Cortex of kidney (tissue), 1 donor: ENCODE measurements at places on chromosomes 7 and 10.

DNA sequence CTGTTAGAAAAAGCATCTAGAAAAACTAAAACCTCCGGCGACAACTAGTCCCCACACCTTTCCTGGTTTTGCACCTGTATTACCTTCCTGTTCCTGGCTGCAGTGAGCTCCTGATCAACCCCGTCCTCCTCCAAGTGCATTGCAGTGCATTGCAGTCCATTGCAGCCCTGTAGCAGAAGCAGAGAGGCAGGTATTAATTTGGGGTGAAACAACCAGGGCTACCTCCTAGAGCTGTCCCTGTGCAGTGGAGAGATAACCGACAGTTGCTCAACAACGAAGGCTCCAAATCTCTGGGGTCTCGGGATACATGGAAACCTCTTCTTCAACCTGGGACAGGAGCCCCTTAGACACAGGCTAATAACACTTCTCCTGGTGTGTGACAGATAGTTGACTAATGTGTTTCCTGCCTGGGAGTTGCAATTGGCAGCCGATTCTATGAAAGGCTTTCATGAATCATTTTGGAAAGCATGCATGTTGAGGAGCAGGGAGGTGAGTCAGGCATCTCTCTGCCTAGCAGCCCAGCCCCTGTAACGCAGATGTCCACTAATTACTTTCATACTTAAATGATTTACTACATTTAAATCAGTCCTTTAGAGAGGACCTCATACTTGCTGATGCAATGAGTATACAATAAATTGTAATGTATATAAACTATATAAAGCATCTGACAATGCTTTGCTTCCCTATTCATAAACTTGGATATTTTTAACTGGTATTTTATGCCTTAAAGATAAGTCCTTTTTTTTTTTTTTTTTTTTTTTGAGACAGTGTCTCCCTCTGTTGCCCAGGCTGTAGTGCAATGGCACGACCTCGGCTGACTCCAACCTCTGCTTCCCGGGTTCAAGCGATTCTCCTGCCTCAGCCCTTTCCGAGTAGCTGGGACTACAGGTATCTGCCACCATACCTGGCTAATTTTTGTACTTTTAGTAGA, 59.0 kb downstream of the PRR15 start:
- no peak for DNase-seq

- DNase-seq, result no peak
Observed at GRCh38 chr10:75505840-75506506, 74.5 kb downstream of the LRMDA start.

- no peak for DNase-seq
Observed at GRCh38 chr7:40288827-40289226, 154.0 kb downstream of the SUGCT start.

GRCh38 chr10:13414855-13415254, 66.8 kb upstream of the SEPHS1 start:
- DNase-seq, result no peak

- no peak for DNase-seq
Observed at GRCh38 chr10:118698421-118698820, 56.3 kb downstream of the CACUL1 start.

DNA sequence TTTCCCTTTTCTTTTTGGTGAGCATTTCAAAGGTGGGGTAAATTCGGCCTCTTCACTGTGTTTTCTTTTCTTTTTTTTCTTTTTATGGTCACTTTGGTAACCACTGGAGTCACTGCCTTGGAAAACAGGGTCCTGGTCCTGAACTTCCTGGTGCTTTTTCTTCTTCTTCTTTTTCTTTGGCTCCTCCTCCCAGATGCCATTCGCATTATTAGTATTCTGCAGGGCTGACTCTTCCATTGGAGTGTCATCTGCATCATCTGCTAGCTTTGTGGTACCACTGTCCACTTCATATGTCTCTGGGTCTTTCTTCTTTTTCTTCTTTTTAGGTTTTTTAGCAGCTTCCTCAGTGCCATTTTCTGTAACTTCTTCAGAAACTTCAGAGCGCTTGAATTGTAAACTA, 10.5 kb downstream of the POLR1F start:
- no peak for DNase-seq

DNA sequence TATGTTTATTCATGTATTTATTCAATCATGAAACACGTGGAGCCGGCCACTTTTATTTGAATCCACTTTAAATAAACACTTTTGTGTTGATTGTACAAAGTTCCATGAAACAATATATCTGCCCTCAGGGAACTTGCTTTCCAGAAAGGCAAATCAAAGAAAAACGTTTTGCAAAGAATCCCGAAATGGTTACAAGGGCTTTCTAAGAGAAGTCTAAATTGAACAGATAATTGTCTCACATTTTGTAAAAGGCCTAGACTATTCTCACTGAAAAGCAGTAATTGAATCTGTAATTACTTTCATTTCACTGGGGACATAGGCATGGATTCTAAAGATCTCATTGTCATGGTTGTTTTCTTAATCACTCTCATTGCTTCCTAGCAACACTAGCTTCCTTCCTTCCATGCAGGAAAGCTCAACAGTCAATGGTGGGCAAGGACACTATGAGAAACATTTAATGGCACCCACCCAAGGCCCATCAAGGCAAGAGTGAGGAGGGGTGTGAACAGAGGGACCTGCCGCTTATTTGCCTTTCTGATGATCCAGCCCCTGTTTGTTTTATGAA, 622.4 kb upstream of the C7orf33 start:
- DNase-seq, result no peak

GRCh38 chr10:34415039-34415438, 400.1 kb downstream of the PARD3 start:
- no peak for DNase-seq

DNA sequence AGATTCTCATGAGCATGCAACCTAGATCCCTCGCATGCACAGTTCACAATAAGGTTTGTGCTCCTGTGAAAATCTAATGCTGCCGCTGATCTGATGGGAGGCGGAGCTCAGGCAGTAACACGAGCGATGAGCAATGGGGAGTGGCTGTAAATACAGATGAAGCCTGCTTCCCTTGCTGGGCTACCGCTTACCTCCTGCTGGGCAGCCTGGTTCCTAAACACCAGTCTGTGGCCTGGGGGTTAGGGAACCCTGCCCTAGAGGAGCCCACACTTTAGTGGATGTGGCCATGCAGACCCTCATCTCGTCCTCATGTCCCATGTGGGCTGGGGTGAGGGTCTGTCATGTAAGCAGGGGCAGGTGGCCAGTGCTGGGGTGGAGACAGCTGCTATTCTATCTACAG, 417.6 kb downstream of the GLRX3 start:
- no peak for DNase-seq

GRCh38 chr10:114077815-114078219, 34.2 kb downstream of the ADRB1 start:
- no peak for DNase-seq

DNA sequence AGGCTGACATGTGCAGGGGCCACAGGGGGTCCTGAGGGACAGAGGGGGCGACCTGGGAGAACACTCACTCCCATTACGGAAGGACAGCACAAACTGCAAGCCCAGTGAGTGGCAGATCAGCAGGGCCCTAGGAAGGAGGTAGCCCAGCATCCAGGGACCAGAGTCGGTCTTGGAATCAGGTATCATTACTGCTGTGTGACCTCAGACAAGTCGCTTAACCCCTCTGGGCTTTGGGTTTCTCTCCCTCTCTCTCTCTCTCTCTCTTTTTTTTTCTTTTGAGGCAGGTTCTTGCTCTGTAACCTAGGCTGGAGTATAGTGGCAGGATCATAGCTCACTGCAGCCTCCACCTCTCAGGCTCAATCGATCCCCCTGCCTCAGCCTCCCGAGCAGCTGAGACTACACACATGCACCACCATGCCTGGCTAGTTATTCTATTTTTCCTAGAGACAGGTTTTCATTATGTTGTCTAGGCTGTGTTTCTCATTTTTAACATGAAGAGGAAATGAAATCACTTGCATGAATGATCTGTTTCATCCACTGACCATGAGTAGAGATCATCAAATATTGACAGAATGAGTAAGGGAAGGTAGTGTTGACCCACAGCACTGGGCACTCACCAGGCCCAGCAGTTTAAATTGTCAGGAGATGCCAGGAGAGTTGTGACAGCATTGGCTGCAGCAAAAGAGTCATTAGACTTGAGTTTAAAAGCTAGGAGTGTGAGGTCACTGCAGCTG, 49.4 kb downstream of the BUB3 start:
- no peak for DNase-seq

DNA sequence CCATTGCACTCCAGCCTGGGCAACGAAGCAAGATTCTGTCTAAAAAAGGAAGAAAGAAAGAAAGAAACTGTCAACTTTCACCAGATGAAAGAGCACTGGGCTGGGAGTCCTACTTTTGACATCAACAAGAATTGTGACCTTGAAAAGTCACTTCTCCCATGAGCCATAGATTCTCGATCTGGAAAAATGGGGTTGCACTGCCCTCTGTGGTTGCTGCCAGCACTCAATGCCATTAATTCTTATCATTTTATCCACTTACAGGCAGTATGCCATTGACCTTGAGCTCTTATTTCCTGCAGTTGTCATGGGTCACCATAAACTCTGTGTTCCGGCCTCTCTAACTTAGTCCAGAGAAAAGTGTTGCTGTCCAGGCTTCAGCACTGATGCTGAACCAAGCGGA, 137.2 kb downstream of the NOC3L start:
- no peak for DNase-seq

DNA sequence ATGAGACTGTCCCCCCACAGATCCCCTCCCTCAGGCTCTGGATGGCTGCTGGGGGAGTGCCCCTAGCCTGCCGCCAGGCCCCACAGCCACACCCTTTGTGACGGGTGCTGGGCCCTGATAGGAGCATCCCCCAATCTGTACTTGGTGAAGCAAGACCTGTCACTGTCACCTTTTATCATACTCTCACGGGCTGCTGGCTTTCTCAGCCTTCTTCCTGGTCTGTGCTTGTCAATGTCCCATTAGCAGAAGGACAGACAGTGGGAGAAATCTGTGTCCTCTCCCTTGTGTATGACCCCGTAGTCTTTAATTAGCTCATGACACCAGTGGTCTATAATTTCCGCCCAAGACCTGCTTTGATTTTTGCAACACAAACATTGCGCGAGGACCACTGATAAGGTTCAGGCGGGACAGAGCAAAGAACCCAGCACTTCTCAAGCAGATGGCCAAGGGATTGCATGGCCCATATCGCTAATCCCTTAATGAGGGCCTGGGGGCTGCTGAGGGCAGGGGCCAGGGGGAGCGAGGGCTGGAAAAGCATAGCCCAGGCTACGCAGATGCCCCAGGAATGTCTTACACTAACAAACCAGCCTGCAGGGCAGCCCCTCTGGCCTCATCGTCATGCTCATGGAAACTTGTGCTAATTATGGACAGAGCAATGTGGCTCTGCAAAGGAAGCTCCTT, 127.8 kb downstream of the PTPN20 start:
- no peak for DNase-seq

DNA sequence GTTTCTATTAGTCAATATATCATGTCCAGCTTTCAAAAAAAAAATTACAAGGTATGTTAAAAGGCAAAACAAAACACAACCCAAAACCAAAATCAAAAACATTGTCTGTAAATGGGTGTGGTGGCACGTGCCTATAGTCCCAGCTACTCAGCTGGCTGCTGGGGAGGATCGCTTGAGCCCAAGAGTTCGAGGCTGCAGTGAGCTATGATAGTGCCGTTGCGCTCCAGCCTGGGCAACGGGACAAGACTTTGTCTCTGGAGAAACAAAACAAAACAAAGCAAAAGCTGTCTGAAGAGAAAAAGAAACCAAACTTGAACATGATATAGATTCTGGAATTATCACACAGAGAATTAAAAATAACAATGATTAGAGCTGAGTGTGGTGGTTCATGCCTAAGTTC, 10.3 kb upstream of the CPA5 start:
- no peak for DNase-seq

GRCh38 chr10:81306971-81307782, 567.8 kb upstream of the NRG3 start:
- DNase-seq, result no peak

GRCh38 chr7:34269084-34269483, 363.7 kb downstream of the BMPER start:
- DNase-seq, result no peak

- DNase-seq, result no peak
Observed at GRCh38 chr10:120983721-120984120, 132.6 kb downstream of the WDR11 start.

GRCh38 chr10:132466520-132467463, 69.8 kb downstream of the PWWP2B start:
- DNase-seq, result no peak

GRCh38 chr7:96118449-96119001, 203.4 kb downstream of the SLC25A13 start:
- no peak for DNase-seq

DNA sequence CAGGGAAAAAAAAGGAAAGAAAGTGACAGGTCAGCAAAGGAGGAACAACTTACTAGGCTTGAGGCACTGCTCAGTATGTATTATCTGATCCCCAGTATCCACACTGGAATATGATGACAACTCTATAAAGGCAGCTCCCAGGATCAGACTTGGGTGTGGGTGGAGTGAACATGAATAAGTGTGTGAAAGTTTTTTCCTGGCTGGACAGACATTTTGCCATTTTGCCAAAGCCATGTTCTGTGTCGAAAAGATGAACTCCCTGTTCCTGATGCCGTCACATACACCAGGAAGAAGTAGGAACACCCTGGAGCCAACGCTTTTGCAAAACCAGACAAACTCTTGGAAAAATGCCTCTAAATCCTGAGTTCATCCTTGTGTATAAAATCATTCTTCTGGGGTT, 143.2 kb upstream of the MEOX2 start:
- no peak for DNase-seq

- no peak for DNase-seq
Observed at GRCh38 chr10:120945801-120946302, 94.7 kb downstream of the WDR11 start.

GRCh38 chr7:23520582-23520981, 11.2 kb downstream of the TRA2A start:
- no peak for DNase-seq

DNA sequence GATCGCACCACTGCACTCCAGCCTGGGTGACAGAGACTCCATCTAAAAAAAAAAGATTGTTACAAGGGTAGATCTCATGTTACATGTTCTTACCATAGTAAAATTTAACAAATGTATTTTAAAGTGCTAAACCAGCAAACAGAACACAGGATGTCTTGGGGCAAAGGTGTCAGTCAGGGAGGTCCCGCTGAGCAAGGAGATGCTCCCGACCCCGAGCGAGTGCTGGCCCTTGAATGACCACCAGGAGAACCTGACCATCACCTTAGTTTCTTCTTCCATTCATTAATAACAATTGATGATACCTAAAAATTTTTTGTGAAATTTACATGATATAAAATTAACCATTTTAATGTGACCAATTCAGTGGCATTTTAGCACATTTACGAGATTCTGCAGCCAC, 241.6 kb upstream of the GPR26 start:
- DNase-seq, result no peak
